ENCODE measurements at places on chromosomes 16 and 17.

DNA sequence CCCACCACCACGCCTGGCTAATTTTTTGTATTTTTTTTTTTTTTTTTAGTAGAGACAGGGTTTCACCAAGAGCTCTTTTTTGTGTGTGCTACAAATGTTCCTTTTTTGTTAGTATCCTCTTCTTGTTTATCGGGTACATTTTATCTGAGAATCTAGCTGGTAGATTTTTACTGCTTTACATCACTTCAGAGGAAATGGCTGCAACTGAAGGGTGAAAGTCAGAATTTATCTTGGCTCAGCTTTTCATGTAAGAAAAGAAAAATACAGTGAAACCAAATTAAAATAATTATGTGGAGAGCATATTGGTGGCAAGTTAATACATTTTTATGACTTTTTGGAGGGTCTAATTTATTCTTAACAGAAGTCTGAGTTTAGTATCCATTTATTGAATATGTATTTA, 26.0 kb downstream of the CBFB start:
- peak; percentile 38 for DNase-seq

GRCh38 chr16:67105246-67105645, 4.5 kb upstream of the PHAF1 start:
- DNase-seq = no peak

DNA sequence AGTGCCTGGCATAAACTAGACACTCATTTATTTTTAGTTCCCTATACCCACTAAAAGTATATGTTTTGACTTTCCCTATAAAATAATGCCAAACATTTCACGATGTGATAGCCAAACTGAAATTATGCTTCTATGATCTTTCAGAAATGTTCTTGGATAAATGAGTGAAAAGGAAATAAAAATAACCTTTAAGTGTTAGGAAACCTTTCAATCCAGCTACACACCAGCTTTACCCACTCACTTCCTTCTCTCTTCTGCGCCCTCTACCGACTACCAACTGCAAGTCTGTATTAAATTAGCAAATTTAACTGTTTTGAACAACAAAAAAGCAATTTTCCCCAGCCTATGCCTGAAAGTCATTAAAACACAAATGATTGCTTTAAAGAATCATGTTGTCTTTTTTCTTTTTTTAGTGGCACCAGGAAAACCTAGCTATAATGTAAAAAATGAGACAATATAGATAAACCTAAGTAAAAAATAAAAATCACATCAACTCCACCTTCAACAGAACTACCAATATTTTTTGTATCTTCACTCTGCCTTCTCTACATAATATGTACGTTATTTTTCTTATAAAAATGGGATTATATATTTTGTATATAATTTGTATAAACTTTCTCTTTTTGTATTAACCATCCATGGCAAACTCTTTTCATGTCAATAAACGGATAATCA, 13.2 kb upstream of the TMEM100 start:
- DNase-seq = peak; percentile 63

GRCh38 chr17:80753685-80754345, 209.2 kb downstream of the RPTOR start:
- DNase-seq = no peak

- DNase-seq = peak; percentile 88
These were observed 15.0 kb downstream of the NSMCE1 start for GRCh38 chr16:27253526-27253930.

DNA sequence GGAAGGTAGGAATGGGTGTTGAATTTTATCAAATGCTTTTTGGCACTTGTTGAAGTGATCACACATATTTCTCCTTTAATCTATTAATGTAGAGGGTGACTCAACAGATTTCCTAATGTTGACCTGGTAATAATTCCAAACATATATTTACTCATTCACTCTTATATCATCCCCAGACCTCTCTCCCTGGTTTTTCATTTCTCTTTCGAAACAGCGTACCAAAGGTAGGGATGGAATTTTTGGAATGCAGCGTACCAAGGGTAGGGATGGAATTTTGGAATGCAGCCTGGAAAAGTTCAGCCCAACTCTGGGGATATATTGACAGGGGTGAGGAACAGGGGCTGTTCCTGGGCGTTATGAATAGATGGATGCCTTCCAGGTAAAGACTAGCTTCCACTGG, 7.3 kb downstream of the KIF18B start:
- peak; percentile 42 for DNase-seq

DNA sequence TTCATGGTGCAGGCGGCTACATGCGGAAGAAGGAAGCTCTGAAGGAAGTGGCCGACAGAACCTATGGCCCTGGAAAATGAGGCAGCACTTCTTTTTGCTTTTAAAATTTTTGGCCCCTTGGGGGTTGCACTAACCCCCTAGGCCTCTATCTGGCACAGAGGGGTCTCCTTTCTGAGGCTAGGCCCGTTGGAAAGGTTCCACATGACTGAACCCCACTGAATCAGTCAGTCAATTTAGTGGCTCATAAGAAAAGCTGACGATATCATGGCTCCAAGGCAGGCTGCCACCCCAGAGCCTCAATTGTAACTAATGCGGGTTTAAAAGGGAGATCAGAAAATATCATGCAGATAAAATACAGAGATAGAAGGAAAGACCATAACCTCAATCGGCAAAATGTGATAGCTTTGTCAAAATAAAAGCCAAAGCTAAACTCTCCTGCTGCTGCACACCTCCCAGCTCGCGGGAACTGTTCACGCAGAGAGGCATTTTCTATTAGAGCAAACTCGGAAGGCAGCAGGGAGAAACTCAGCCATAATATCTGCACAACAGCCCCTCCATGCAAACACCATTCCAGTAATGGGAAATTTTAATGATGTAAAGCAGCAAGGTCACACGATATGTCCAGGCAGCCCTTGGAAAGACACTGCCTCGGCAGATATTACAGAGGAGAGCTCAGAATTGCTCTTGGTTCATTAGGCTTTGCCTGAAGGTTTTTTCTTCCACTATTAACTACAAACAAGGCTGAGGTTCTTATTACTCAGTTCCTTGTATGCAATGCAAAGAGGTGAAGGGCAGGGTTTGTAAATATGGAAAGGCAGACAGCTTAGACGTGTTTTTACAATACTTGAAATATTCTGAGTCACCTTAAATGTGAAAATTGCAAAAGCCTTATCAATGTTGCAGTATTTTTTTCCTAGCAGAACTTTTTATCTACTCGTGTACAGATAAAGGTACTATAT, 200.4 kb upstream of the PMFBP1 start:
- DNase-seq = no peak

GRCh38 chr17:51355441-51356410, 95.4 kb downstream of the UTP18 start:
- peak; percentile 26 for DNase-seq

GRCh38 chr17:49694847-49695697, 12.7 kb downstream of the SLC35B1 start:
- peak; percentile 35 for DNase-seq

DNA sequence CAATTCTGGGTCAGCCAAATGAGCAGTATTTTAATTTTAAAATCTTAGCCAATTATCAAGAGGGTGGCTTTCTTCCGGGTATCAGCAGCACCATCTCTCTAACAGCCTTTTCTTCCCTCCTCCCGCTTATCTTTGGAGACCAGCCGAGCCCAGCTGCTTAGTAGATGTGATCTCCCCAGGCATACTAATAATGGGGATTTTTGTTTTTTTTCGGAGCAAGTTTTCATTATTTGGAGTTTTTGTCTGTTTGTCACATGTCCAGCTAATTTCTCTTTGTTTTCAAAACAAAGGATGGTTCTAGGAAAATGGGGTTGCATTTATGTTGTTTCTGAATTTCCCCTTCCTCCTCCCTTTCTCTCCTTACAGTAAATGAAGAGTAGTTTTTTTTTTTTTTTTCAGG, 170.5 kb upstream of the MPHOSPH6 start:
- no peak for DNase-seq

DNA sequence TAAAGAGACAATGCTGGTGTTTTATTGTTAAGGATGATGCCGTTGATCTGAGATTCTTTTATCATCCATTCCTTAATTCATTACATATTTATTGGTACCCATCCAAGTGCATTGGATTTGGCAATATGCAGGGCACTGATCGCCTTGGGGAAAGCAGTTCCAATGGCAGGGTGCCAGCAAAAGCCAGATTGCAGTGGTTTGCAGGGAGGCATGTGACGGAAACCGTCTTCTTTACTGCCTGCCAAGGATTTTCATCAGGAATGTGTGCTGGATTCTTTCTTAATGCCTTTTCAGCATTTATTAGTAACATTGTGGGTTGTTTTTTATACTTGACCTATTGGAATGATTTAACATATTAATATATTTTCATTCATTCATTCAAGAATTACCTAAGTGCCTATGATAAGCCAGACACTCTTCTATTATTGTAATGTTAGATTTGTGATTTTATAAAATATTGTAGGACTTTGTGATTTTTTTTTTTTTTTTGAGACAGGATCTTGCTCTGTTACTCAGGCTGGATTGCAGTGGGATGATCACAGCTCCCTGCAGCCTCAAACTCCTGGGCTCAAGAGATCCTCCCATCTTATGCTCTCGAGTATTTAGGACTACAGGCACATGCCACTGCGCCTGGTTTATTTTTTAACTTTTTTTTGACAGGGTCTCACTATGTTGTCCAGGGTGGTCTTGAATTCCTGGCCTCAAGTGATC, 93.4 kb upstream of the TNRC6A start:
- DNase-seq = peak; percentile 96

- no peak for DNase-seq
These were observed 179.2 kb downstream of the IRF8 start for GRCh38 chr16:86078121-86078600.

GRCh38 chr17:59504821-59505220, 60.6 kb upstream of the DHX40 start:
- no peak for DNase-seq

DNA sequence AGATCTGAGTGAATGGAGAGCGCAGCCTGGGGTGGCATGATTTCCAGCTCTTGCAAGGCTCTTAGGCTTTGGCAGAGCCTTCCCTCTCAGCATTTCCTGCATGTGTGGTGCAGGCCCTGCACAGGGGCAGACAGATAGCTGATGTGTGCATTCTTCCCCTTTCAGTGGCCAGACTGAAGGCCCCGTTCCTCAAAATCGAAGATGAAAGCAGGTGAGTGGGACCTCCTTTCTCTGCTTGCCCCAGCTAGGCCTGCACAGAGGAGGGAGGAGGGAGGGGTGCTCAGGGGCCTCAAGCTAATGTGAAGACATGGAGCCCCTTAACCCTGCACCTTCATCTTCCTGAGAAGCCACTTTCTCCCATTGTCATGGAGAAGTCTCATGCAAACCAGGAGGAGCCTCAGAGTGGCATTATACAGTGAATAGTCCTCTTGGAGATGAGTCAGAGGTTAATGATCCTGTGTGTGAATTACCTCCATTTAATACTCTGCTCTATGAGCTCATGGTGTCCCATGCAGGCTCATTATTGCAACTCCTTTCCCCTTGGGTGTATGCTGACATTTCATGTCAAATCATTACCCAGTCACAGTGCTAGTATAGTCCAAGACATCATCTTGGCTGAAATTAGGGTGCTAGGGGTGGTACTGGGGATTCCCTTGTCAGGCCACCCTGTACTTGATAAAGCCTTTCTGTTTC, 20.4 kb upstream of the ADAM11 start:
- peak; percentile 37 for DNase-seq

DNA sequence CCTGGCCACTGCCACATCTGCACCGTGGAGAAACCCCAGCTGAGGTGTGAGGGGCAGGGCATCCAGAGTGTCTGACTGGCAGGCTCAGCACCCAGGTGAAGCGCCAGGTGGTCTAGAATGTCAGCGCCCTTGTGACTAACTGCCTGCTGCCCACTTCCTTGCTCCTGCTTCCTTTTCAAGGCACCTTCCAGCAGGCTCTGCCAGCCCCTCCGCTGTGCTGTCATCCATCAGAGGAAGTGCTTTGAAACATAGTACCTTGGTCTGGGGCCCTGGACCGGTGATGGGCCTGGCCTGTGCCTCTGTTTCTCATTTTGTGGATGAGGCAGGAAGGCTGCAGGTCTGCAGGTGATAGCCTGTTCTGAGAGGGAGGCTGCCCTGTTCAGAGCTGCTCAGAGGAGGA, 5.5 kb downstream of the SPNS2 start:
- no peak for DNase-seq

- no peak for DNase-seq
These were observed 7.6 kb downstream of the ALOX15B start for GRCh38 chr17:8046306-8046928.

GRCh38 chr16:19338335-19338734, 52.8 kb downstream of the CLEC19A start:
- no peak for DNase-seq

DNA sequence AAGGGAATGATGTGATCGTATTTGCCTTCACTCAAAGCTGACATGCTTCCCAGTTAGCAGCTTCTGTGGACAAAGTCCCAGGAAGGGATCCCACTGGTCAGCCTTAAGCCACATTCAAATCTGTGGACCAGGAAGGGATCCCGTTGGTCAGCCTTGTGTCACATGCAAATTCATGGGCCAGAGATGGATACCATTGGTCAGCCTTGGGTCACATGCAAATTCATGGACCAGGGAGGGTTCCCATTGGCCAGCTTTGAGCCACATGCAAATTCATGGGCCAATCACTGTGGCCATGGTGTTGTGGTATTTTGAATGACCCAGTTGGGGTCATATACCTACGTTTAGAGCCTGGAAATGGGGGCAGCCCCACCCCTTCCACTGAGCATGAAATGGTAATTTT, 201.6 kb downstream of the HS3ST4 start:
- no peak for DNase-seq

- DNase-seq = no peak
These were observed 5.1 kb downstream of the TPPP3 start for GRCh38 chr16:67388191-67388590.

DNA sequence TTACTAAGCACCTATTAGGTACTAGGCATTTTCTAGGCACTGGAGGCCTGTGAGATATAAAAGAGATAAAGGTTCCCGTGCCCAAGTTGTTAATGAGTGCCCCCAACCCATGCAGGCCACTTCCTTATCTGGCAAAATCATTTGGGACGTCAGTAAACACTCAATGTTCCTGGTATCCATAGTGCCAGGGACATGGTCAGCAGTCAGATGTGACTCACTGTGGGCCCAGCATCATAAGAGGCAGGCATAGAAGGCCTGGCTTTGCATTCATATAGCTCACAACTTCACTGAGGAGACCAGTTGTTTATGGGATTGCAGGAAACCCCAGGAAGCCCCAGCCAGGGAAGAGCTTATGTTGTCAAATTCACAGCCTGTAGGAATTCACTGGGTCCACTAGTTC, 81.1 kb downstream of the MRC2 start:
- DNase-seq = no peak

- DNase-seq = peak; percentile 57
These were observed 441.9 kb downstream of the CDH13 start for GRCh38 chr16:83068686-83069085.

- no peak for DNase-seq
These were observed 22.3 kb upstream of the PLCG2 start for GRCh38 chr16:81756615-81757356.

- no peak for DNase-seq
These were observed 2.0 kb downstream of the ROGDI start for GRCh38 chr16:4800290-4801041.

Data from EH (cell line).